NCI-H1436 (cell line): ENCODE measurements at places on chromosomes 1 and 21.

DNA sequence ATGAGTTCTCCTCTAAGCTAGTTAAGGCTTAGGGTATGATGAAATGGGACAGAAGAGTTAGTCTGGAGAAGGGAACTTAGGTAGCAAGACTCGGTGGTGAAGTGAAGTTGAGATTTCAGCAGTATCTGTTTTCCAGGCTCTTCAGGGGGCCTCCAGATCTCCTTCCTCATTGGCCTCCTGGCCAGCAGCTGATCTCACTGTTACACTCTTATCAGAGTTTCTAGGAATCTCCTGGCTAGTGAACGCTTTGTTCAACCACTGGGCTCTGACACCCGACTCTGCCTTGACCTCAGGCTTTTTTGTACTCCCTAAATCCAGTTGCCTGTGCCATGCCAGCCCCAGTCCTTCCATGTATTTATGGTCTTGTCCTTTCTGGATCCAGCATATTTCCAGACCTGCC, 311.0 kb downstream of the ASTN1 start:
- no peak for DNase-seq

DNA sequence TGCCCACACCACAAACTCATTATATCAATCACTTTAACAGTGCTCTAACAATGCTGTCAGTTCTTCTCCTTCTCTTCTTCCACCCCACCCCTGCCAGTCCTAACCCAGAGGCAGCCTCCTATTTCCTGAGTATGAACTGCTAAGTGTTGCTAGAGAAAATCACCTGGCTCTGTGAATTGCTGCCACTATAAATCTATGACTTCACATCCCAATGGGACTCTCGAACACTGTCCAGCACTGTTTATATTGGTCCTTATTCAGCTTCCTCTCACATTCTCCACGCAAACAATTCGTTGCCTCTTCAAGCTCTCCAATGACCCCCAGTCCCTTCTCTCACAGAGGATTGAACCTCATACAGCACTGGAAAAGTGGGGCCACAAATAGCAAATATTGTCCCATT, 27.0 kb upstream of the USH2A start:
- peak; percentile 44 for DNase-seq

DNA sequence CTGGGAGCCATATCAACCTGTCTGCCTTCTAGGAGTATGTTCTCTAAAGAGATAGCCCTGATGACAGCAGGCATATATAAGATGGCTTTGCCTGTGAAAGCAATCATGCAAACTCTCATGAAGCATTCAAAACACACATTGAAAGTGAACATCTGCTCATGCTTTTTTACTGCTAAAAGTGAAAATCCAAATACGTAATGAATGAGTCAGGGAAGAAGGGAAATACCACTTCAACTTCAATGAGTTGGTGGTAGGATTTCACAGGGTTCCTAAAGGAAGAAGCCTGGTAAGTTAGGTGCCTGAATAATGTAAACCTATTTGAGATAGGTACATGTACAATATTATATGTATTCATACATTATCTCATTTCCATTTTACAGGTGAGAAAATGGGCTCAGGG, 50.5 kb upstream of the SLFNL1 start:
- DNase-seq, result no peak

DNA sequence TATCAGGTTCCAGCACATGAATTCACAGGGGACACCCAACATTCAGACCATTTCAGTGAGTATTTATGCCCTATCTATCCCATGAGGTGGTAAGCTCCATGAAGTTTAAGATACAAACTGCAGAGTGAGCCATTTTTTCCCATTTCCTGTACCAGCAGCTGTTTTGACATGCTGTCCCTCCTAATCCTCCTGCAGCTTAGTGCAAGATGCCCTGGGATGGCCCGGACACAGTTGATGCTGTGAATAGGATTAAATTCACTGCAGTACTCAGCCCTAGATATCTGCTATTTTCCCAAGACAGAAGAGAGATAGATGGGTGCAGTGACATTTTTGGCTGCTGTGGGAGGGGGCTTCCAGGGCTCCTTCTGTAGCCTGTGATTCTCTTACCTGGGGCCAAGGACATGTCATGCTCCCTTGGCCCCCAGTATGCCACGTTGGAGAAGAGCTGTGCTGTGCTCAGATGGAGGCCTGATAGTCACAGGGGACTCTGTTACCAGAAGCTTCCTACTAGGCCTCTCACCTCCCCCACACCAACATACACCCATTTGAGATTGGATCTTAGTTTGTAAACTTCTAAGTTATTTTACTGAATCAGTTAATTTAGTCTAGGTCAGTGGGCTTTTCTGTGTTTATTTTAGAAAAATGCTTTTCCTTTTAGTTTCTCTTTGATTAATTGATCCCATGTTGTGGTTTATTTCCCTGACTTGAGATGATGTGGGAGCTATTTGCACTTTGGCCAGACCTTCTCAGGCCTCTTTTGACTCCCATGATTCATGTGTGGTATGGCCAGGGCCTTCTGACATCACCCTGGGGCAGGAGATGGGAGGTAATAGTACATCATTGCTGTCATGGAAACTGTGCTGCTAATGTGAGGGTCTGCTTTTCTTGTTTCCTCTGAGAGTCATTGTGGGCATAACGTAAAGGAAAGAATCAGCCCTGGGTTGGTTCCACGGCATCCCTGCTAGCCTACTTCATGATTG, 92.6 kb downstream of the ST3GAL3 start:
- no peak for DNase-seq

GRCh38 chr1:98964198-98964597, 40.5 kb downstream of the PLPPR5 start:
- no peak for DNase-seq

DNA sequence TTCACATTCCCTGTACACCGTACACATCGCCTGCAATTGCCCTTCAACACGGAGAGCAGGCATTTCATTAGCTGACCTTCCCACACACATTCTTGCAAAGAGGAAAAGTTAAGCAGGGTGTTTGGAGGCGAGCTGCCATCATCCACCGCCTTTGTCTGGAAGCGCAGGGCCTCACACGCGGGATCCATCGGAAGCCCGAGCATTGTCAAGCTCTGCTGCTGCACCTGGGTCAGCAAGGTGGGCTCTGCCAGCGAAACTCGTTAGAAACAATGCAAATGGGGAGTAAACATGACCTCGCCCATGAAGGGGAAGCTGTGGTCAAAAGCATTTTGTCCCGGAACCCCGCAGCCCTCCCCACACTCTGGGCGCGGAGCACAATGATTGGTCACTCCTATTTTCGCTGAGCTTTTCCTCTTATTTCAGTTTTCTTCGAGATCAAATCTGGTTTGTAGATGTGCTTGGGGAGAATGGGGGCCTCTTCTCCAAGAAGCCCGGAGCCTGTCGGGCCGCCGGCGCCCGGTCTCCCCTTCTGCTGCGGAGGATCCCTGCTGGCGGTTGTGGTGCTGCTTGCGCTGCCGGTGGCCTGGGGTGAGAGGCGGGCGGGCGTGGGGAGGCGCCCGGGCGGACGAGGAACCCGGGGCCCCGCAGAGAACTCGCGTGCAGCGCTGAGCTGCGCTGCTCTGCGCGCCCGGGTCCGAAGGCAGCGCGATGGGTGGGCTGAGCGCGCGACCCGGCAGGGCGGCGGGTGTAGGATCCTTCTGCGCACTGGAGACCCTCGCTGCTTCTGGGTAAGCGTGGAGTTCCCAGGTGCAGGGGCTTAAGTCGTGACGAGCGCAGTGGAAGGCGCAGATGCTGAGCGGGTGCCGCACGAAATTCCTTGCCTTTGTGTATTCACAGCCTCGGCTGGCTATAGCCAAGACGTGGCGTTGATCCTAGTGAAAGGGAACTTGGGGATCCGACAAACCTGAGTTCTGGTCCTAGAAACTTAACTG, at the start of gene CR1:
Gene CR1, plus strand, starts transcription at position 357 of the 992 bp plus-strand sequence. Its CDS starts 111 bp downstream, at position 468.
- no peak for DNase-seq

- DNase-seq, result no peak
These were observed 22.7 kb upstream of the NBL1 start for GRCh38 chr1:19621274-19621950.

GRCh38 chr1:247401310-247402119, 14.5 kb upstream of the NLRP3 start:
- no peak for DNase-seq

GRCh38 chr1:173914366-173914871, 2.7 kb downstream of the SERPINC1 start:
- DNase-seq, result no peak

DNA sequence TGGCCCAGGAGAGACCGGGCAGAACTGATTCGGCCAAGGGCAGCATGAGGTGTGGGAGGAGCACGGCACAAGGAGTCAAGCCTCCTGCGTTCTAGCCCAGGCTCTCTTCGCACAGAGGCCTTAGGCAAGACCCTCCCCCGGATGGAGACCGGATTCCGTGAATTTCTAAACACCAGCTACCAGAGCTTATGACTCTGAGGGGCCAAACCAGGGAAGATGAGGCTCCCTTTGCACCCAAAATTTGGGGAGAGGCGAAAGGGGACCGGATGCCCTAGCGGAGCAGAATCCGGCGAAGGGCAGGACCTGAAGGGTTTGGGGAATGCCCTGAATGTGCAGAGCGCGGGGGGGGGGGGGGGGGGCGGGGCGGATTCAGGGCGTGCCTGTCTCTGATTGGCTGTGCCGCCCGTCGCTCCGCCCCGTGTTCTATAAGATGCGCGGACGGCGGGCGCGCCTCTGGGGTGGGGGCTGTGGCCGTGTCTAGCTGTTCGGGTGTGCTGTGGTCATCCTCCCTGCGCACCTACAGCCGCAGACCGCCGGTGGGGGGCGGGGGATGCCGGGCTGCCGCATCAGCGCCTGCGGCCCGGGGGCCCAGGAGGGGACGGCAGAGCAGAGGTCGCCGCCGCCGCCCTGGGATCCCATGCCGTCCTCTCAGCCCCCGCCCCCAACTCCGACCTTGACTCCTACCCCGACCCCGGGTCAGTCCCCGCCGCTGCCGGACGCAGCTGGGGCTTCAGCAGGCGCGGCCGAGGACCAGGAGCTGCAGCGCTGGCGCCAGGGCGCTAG, at the start of gene TRNP1:
Gene TRNP1, plus strand, starts transcription at position 456 of the 783 bp plus-strand sequence. Its CDS starts 95 bp downstream, at position 551.
- DNase-seq, result peak; percentile 52

DNA sequence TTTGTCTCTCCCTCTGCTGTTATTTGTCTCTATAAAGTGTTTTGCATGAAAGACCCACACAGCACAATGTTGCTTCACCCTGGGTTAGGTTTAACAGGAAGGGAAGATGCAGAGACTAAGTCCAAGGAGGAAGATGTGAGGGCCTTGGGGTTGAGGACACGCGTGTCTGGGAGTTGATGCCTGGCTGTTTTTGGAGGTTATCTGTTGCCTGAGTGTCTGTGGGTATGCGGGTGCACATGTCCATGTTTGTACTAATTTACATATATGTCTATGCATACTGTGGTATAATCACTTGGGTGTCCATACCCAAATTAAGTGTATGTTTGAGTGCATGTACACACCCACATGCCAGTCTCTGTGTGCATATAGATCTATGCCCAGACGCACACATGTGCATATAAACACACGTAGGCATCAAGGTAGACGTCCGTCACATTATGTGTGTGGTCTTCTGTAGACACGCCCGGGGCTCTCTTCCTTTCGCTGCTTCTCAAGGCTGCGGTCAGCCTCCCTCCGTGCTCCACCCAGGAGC, 962 bp upstream of the MAN1C1 start:
- no peak for DNase-seq

DNA sequence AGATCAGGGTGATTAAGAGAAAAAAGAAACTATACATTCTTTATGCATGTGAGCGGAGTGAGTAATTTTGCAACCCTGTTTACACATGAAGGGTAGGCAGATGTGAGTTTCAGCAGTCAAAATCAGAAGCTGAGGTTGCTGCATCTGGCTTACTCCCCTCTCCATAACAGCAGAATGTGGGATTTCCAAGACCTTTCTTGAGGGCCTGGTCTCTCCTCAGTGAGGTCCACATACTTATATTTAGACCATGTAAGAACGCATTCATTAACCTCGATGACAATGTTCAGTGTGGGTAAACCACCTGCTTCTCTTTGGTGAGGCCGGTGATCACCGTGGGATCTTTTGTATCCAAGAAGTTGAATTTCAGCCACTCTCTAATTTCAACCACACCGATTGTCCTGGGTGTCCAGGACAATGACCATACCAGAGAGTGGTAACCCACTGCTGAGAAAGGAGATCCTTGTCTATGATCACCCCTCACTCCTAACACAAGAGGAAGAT, 18.7 kb upstream of the RAP1A start:
- DNase-seq, result no peak

DNA sequence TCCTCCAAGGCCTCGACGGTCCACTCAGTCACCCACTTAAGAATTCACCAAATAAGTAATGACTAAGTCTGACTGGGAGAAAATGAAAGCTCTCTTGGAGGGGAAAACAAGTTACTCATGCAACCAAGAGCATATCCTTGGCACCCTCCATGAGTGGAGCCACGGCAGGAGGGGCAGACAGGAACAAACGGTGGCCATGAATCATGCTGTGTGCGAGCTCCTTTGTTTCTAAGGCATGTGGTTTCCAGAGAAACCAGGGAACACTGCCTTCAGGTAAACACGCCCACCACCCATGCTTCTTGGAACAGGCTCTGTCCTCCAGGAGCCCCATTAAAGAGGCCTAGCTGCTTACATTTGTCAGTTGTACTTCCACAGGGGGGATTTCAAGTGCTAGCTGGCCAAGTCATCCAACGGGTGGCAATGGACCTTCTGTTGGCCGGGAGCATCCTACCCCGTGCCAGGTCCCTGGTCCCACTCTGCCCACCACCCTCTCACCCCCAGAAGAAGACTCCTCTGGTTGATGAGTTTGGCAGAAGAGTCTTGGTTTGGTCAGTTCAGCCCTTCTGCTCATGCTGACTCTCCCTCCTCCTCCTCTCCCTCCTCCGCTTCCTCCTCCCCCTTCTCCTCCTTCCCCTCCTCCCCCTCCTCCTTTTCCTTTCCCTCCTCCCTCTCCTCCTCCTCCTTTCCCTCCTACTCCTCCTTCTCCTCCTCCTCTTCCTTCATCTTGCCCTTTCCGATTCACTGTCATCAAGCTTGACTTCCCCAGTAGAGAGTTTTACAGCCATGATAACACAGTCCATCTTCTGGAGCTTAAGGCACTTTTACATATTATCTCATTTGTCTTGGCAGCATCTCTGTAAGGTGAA, 107.6 kb downstream of the CCDC185 start:
- no peak for DNase-seq

- DNase-seq, result no peak
These were observed 13.8 kb downstream of the UBE4B start for GRCh38 chr1:10046356-10047085.

GRCh38 chr21:18518054-18518481, 114.5 kb upstream of the TMPRSS15 start:
- DNase-seq, result no peak

DNA sequence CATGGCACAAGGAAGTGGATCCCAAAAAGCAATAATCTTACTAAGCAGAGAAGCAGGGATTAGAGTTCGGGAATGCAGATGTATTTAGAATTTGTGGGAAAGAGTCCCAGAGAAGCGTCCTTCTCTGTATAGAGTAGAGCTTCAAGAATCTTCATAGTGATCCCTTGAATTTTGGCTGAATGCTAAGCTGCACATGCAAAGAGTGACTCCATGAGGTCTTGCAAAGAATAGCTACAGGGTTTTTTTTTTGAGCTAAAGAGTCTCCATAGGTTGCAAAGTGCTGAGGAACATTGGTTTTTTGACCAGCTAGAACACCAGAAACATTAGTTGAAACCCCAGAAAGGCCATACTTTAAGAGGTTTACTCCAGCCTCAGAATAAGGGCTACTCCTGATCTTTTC, 206.7 kb downstream of the CTH start:
- DNase-seq, result no peak

GRCh38 chr1:119633575-119633974, 14.5 kb downstream of the ZNF697 start:
- no peak for DNase-seq

- peak; percentile 19 for DNase-seq
These were observed 240.0 kb downstream of the NUF2 start for GRCh38 chr1:163561580-163562295.
